ENCODE measurements at places on chromosomes 4 and X.

- no peak for DNase-seq
These were observed 26.2 kb upstream of the TMPRSS11D start for GRCh38 chr4:67909905-67910584.

- DNase-seq = no peak
These were observed at the start of gene KCNIP4 for GRCh38 chr4:21948347-21949072. Gene KCNIP4 (minus strand): TSS chr4:21948772.

- DNase-seq = no peak
These were observed 73.7 kb upstream of the STIM2 start for GRCh38 chr4:26786916-26787315.

- DNase-seq = no peak
These were observed 143.1 kb upstream of the BCOR start for GRCh38 chrX:40240844-40241243.

DNA sequence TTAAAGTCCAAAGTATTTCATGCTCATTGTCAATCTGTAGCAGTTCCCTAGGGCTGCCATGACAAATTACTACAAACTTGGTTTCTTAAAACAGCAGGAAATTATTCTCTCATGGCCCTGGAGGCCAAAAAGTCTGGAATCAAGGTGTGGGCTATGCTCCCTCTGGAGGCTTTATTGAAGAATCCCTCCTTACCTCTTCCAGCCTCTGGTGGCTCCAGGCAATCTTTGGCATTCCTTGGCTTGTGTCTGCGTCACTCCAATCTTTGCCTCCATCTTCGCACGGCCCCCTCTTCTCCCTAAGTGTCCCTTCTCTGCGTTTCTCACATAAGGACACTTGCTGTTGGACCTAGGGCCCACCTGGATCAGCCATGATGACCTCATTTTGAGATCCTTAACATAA, 170.4 kb downstream of the SMIM20 start:
- DNase-seq = no peak

GRCh38 chr4:172826346-172826745, 342.3 kb upstream of the GALNT7 start:
- no peak for DNase-seq

- no peak for DNase-seq
These were observed 136.7 kb upstream of the RPL34 start for GRCh38 chr4:108483650-108484049.

GRCh38 chrX:19137067-19137466, 14.8 kb upstream of the ADGRG2 start:
- no peak for DNase-seq

DNA sequence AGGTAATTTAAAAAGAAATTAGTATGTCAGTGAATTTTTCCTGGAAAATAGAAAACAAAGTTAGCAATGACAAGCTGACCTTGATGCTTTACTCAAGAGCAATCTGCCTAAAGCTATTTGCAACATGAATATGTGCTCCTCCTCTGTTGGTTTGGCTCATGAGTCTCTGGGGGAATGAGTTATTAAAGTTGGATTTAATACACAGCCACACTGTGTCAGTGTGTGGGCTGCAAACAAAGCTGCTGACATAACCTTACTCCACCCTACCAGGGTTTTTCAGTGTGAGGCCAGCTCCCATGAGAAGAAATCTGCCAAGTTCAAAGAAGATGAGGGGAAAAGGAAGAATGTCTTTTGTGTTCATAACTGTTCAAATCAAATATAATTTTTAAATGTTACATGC, 280.5 kb downstream of the TLL1 start:
- no peak for DNase-seq

- DNase-seq = peak; percentile 3
These were observed 35.1 kb downstream of the BCOR start for GRCh38 chrX:40062525-40063155.

DNA sequence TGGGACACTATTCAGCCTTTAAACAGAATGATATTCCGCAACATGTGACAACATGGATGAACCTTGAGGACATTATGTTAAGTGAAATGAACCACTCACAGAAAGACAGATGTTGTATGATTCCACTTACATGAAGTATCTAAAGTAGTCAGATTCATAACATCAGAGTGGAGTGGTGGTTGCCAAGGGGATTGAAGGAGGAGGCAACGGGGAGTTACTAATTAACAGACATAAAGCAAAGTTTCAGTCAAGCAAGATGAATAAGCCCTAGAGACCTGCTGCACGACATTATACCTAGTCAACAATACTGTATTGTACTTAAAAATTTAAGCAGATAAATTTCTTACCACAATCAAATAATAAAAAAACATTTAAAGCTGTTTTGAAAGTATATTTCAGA, 105.0 kb upstream of the NR0B1 start:
- no peak for DNase-seq

- DNase-seq = no peak
These were observed 1417.9 kb downstream of the ADGRL3 start for GRCh38 chr4:62618042-62618441.

DNA sequence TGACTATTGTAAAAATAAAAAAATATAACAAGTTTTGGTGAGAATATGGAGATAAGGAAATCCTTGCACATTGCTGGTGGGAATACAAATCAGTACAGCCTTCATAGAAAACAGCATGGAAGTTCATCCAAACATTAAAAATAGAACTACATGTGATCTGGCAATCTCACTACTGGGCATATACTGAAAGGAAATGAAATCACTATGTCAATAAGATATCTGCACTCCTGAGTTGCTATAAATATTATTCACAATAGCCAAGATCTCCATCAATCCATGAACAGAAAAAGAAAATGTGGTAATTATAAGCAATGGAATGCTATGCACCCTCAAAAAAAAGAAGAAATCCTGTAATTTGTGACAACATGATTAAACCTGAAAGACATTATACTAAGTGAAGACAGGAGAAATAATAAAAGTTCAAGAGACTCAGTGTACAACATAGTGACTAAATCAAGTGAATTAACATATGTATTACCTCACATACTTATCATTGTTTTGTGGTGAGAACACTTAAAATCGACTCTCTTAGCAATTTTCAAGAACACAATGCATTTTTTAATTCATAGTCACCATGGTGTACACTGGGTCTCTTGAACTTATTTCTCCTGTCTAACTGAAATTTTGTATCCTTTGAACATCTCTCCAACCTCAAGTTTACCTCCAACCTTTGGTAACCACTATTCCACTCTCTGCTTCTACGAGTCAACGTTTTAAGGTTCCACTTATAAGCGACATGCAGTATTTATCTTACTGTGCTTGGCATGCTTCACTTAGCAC, 1703.7 kb upstream of the AGA start:
- DNase-seq = no peak

GRCh38 chr4:72326692-72327632, 242.1 kb downstream of the ADAMTS3 start:
- DNase-seq = no peak

DNA sequence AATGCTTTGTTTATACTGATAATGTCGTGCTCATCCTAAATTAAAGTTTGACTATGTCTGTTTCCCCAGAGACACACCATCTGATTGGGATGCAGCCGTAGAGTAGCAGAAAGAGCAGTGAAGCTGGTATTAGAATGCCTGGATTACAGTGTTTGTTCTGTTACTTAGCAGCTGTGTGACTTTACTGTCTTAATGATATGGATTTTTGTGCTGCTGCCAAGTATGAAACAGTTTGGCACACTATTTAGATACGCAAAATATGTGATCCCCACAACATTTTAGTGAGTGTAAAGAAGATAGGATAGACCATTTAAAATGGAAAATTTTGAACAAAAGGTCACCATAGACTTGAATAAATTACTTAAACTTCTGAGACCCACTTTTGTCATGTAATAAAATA, 1.2 kb upstream of the CHIC1 start:
- DNase-seq = no peak

DNA sequence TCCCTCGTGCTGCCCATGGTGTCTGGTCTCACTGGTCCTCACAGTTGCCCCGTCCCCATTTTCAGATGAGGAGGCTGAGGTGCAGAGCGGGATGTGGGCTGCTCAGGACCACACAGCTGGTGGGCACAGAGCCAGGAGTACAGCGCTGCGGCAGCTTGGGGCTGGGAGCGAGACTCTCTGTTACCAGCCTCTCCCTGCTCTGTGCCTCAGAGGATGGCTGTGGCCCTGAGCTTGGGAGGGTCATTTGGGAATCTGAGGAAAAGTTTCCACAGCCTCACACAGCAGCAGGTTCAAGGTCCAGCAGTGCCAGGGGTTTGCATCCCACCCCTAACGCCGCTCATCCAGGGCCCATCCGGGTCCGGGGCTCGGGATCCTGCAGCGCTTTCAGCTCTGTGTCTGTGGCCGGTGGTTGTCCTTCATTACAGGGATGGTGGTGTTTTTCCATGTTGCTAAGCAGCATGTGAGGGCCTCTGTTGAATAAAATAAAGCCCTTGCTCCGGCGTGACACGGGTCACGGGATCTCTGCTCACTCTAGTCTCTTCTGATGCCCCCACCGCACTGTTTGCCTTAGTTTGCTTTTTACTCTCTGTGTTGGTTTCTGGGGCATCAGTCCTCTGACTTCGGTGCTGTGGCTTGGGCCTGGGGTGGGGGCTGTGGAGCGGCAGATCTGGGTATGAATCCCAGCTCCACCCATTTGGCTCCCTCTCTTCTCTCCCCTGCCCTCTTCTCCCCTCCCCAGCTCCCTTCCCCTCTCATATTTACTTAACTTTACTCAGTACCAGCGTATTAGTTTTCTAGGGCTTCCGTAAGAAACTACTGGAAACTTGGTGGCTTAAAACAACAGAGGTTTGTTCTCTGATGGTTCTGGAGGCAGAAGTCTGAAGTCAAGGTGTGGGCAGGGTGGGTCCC, 6.5 kb downstream of the WFS1 start:
- DNase-seq = no peak

DNA sequence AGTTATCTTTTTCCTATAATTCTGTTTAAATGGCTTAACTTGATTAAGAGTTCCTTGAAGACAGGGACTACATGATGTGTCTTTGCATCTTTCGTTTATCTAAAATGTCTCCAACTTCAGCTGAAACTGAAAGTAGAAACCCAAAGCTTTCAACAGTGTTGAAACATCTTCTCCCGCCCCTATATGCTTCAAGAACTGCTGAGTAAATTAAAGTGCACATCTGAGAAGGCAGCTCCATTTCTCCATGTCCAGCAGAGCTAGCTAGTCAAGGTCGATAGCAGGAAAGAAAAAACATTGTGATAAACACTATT, 185.7 kb upstream of the TBL1X start:
- no peak for DNase-seq

- DNase-seq = no peak
These were observed 62.9 kb downstream of the TMEM165 start for GRCh38 chr4:55458611-55459010.

- DNase-seq = no peak
These were observed 5.5 kb downstream of the SAT1 start for GRCh38 chrX:23788521-23788920.

DNA sequence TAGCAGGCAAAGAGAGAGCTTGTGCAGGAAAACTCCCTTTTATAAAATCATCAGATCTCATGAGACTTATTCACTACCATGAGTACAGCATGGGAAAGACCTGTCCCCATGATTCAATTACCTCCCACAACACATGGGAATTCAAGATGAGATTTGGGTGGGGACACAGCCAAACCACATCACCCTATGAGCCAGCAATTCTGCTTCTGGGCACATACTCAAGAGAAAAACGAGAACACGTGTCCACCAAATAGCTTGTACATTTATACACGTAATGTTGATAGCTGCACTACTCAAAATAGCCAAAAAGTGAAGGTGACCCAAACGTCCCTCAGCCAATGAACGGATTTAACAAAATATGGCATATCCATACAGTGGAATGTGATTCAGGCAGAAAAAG, 94.5 kb upstream of the DHRSX start:
- no peak for DNase-seq

- DNase-seq = no peak
These were observed 21.4 kb downstream of the GALNTL6 start for GRCh38 chr4:171834640-171835039.

DNA sequence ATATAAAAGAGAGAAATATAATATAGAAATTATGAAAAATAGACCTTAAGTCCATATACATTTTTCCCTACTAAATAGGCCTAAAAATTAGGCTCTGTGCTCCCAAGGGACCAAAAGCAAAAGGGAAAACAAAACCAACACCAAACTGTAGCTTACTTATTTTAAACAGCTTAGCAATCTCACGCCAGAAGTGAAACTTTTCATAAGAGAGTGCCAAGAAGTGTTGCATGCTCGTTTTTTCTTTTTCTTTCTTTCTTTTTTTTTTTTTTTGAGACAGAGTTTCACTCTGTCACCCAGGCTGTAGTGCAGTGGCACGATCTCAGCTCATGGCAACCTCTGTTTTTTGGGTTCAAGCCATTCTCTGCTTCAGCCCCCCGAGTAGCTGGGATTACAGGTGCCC, 250.4 kb downstream of the TMA16 start:
- no peak for DNase-seq

GRCh38 chrX:12798601-12799000, 7.4 kb downstream of the PRPS2 start:
- DNase-seq = no peak

DNA sequence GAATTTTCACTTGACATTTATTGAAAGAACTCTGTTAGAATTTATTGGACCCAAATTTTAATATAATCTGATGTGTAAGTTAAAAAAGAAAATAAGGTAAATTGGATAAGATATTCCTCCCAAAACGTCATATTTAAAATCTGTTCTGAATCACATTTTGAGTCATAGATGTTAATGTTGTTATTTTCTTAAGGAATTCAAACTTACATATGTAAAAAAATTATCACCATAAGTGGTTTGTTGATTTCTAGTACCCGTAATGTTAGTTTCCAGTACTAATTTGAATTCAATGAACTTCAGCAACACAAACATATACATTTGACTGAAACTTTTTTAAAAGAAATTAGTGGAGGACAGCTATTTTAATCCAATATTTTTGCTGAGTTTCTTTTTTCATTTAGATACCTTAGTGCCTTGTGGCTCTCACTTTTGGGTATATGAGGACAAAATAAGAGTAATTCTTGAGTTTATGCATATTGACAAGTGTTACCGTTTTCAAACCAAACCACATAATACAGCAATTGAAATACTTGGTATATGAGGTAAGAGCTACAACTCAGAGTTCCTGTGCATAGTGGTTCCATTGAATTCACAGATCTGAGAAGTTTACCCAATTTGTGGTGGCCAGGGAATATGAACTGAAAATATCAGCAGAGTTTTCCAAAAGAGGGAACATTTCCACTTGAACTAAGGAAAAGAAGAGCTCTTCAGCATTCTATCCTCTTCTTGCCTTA, 71.8 kb downstream of the C4orf46 start:
- no peak for DNase-seq

DNA sequence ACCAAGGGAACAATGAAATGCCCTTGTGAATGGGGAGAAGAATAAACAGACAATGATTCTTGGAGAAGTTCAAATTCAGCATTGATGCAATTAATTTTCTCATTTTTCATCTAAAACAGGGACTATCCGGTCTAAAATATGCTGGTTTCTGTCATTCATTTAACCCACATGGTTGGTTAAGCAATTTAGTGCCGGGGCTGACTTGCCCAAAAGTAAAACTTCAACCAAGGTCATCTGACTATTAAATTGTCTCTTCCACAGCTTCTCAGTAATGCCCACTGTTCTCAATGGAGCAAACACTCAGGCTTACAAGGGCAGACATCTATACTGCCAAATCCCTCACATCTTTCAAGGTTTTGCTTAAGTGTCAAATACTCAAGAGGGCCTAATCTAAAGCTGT, 51.3 kb downstream of the ANXA10 start:
- DNase-seq = no peak
